Activated CD4-positive, CD25-positive, alpha-beta regulatory T cell treated with anti-CD3 and anti-CD28 coated beads, Interleukin-2, amount 50 U/mL, for 24 hours (primary cell): ENCODE measurements at places on chromosomes 7 and 10.
A peak's percentile ranks its signal among the peaks of the same experiment; 100 is the strongest.

- ATAC-seq = no peak
Observed at GRCh38 chr7:99005776-99006175, 127.4 kb downstream of the TRRAP start.

GRCh38 chr7:72080341-72080766 is 331.8 kb downstream of the CALN1 start:
- no peak for ATAC-seq

DNA sequence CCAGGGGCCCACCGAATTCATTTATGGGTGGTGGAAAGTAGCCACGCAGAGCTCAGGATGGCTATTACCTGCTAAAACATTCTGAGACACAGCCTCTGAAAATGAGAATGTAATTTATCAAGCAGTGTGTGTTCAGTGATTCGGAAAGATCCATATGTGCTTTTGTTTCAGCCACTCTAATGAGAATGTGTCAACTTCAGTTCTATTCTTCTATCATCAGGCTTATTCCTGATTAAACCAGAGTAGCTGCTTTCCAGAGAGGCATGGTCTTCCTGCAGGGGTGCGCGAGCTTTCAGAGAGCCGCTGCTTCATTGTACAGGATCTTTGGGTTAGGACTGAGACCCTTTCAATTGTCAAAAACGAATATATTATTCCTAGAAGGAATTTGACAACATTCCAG is 167.6 kb downstream of the OTUD1 start:
- no peak for ATAC-seq

- peak; percentile 80 for ATAC-seq
Observed at GRCh38 chr7:139035586-139036353, at the start of gene ZC3HAV1L. TSS of gene ZC3HAV1L (minus strand) at chr7:139036042. CDS start at chr7:139036017, 25 bp downstream.

DNA sequence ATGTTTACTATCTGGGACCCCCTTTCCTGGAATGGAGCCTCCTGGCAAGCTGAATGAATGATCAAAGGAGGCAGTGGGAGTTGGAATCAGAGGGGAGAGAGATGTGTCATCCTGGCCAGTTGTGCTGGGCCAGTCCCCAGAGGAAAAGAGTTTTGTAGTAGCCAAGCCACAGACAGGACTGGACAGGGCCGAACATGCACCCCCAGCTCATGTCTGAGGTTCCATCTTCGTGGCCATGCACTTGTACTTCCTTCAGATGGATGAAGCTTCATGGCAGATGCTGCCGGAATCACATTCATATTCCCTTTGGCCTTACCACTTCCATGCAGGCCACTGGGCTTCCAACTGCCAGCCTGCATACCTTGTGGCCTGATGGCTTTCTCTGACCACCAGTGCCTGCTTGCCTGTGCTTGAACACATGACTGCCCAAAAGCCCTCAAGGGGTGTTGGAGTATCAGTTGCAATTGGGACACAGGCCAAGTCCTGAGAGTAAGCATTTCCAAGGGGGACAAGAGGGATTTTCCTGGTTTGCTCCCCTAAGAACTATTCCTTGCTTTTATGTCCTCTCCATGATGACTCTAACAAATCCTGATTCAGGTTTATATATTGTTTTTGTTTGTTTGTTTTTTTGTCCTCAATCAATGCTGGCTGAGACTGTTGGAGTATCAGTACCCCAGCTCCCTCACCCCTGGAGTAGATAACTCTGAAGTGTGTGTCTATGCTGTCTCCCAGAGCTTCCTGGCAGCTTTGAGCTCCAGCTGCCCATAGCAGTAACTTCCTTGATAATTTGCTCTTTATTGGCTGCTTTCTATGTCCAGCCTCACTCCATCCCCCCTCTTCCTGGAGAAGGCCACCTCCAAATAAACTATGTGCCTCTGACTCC is 63.6 kb downstream of the TMEM130 start:
- ATAC-seq = no peak

DNA sequence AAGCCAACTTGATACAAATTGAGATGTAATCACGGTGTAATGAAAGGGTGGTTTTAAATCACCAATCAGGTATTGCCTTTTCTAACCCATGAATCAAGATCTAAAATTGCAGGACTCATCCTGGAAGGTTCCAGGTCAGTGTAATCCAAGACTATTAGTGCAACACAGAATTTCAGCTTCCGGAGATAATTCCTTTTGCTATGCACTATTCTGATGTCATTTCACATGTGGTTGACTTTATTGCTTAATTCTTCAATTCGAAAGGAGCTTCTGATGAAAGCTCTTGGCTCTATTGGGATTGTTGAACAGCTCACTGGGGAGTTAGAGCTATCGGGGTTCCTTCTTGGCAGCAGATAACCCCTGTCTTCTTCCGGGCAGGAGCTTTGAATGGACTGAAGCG is 147.4 kb upstream of the INSYN2A start:
- no peak for ATAC-seq

GRCh38 chr7:64878684-64879083 is 24.4 kb upstream of the ZNF273 start:
- no peak for ATAC-seq

- no peak for ATAC-seq
Observed at GRCh38 chr10:109418795-109419194, 504.5 kb downstream of the XPNPEP1 start.

DNA sequence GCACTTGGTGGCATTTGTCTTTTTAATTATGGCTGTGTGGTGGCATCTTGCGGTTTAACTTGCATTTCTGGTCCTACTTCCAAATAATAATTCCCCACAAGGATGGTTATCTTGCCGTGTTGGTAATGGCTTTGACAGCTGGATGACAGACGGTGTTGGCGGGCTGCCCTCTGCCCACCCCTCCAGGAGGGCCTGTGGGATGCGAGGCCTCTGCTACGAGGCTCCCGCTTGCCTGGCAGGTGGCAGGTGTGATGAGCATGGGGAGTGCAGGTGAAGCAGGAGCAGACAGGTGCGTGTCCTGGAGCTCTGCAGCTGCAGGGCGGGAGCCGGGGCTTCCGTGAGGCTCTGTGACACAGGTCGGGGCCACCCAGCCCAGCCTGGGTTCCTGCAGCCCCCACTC is 11.8 kb downstream of the INPP5A start:
- no peak for ATAC-seq

DNA sequence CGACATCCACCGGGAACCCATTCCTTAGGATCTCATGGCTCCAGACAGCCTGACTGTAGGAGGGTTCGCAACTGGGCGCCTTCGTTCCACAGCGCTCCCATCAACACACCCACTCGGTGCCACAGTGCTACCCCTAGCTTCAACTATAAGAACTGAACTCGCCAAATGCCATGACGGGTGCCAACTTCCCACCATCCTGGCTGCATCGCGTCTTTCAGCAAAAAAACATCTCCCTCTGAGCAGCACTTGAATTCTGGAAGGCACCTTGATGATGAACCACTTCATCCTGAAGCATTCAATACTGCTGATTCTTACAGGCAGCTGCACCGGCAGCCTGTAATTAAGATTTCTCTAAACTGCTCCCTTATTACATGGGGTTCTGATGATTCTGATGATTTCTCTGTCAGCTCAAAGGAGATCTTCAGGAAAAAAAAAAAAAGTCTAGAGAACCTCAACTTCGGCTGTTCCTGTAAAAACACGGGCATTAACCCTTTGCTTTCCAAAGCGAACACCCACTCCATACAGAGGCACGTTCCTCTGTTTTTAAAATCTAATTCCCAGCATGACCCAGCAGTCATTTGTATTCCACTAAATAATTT is 1.3 kb downstream of the CYTH3 start:
- ATAC-seq = peak; percentile 50

GRCh38 chr7:132486274-132486610 is 90.0 kb downstream of the PLXNA4 start:
- ATAC-seq = no peak

DNA sequence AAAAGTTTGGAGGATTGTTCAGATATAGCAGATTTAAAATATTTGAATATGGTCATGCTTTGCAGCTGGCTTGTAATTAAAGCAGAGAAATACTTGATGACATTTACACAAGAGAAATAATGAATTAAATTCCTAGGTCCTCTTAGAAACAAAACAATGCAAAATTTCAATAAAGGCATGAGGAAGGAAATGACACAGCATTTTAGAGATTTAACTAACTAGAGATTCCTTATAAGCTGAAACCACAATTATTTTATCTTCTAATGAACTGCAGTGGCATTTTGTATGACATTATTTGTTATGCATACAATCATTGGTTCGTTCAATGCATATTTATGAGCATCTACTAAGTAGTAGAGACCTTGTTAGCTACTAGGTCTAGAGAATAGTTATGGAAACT is 490.9 kb downstream of the ZWINT start:
- ATAC-seq = no peak

- ATAC-seq = no peak
Observed at GRCh38 chr10:575402-576129, 113.9 kb downstream of the DIP2C start.

DNA sequence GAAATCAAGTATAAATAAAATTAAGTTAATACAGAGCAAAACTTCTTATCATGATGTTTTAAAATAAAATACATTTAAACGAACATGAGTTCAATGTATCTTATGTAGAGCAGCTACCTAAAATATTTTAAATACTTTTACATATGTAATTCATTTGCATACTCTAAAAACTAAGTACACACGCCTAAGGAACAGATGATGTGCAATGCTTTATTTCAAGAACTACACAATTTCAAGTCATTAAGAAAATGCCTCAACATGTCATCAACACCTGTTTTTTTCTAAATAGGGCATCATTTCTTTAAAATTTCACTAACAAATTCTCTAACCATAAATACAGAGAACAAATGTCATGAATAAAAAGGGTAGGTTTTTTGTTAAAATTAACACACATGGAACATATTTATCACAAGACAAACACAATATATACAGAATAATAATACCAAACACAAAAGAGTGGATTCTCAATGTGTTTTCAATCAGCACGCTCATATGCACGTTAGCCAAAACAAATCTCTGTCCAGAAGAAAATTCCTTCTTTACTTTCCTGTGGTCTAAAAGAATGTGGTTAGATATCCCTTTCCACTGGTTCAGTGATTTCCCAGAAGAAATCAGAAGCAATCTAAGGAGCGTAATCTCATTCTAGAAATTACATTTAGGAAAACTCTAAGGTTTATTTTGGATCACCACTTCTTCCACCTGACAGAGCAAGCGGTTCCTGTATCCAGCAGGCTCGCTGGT is 73.0 kb upstream of the PFKP start:
- no peak for ATAC-seq

GRCh38 chr7:85144771-85145170 is 42.1 kb downstream of the SEMA3D start:
- no peak for ATAC-seq

- ATAC-seq = no peak
Observed at GRCh38 chr7:152913492-152913891, 153.9 kb downstream of the ACTR3B start.

DNA sequence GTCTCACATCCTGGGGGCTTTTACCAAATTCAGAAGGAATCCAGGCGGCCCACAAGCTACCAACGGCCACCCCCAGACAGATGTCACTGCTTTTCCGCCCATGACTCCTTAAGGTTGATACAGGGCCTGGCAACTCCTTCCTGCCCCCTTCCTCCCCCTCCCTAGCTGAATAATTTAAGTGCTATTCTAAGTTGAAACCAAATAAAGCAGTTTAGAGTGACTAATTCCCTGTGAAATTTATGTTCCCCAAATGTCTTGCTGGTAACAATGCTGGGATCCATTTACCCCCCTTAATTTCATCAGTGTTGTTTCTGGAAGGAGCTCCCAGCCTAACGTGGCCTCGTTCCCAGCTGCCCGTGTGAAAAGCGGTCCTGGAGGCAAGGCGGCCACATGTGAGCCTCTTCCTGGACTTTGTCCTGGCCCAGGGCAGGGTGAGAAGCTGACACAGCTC is 109.6 kb downstream of the TMEM130 start:
- ATAC-seq = no peak

GRCh38 chr7:131105799-131106680 is 221.6 kb upstream of the MKLN1 start:
- peak; percentile 44 for ATAC-seq

DNA sequence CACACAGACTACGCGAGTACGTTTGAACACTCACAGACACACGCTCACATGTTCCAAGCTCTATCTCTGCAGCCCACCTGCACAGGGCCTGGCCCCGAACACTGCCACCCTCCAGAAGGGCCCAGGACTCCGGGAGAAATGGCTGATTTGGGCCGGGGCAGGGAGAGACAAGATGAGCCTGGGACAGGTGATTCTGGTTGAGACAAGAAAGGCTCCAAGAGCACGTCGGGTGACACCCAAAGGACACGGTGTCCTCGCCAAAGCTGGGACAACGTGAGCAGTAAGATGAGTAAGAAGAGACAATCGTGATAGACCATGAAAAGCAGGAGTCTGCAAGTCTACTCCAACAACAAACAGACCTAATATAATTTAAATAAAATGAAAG is 9.2 kb downstream of the GPER1 start:
- ATAC-seq = no peak

GRCh38 chr10:5461914-5462840 is 37.2 kb downstream of the CALML5 start:
- ATAC-seq = no peak

- ATAC-seq = no peak
Observed at GRCh38 chr10:24617771-24618396, 105.8 kb downstream of the ARHGAP21 start.

DNA sequence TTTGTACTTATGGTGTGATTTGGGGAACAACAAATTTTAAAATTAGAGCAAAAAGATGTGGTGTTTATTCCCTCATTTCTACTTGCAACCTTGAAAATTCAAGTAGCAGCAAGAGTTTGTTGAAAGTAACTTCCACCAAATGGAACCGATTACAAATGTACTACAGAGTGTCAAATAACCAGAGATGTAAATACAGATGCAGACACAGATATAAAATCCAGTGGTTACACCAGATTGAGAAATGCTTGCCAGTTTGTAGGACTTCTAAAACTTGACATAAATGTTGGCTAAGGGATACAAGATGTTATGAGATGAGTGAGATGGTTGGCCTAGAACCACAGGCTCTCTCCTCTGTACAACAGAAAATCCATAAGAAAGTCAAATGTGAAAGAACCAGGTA is 162.1 kb downstream of the DIP2C start:
- ATAC-seq = no peak

DNA sequence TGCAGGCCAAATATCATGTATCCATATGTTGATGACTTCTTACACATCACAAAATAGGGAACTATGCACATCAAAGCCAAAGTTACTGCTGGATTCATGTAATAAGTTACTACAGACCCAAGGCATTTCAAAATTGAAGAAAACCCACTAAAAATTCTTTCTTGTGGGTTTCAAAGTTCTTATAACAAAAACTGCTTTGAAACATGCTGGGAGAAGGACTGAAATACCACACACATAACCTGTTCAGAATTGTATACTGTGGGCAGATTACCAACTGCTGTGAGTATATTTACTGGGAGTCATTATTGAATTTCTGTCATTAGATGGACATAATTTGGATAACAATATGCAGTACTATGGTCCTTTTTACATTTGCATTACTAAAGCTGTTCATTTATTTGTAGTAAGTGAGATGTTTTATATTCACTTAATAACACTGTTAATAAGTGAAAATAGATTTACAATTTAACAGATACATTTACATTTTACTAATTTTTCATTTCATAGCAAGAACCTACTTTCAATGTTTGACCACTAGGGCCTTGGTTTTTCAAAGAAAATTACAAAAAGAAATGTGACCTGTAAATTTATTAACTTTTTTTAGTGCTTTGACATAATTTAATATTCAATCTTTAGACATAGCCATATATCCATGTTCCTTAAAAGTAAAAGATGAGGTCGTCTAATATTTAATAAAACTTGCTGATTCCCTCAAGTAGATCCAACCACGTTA is 132.6 kb downstream of the MAGI2 start:
- no peak for ATAC-seq

- ATAC-seq = peak; percentile 72
Observed at GRCh38 chr10:49152663-49153062, 18.8 kb upstream of the FAM170B start.
